Kidney tubule cell (primary cell): ENCODE measurements at places on chromosomes 4 and X.

DNA sequence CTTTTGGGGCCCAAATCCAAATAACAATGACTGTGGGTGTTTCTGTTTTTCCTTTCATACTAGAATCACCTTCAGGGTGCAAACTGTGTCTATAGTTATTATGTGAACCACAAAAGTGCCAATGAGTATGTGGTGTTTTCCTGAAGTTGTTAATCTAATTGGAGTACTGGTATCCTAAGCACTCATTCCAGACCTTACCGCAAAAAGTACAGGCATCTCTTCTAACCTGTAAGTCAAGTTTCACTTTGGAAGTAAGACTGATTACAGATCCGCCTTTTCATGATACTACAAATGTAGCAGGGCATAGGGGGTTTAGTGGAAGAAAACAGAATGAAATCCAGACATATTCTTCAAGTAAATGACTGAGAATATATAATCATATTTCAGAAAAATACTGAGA, 16.1 kb downstream of the COQ2 start:
- DNase-seq = no peak

GRCh38 chr4:27407616-27408015, 547.0 kb downstream of the STIM2 start:
- DNase-seq = no peak

DNA sequence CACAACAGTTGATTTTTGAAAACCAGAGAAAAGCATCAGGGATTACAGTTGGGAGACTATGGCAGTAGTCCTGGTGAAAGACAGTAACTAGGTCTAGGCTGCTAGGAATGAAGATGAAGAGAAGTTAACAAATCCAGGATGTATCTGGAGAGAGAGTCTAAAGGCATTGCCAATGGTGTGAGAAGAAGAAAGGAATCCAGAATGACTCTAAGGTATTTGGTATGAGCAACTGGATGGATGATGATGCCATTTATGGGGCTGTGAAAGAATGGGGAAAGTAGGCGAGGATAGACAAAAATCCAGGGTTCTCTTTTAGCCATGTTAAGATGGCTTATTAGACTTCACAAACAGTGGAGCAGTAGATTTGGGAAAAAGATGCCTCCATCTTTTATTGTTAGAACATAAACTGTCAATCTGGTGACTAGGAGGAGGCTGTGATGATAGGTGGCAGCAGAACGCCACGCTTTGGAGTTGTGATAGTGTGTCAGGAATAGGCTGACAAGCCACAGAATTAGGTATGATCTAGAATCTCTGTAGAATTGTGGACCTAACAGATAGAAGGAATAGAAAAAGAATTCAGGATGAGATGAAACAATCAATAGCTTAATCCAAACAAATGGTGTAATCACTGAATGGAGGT, 27.3 kb upstream of the JADE1 start:
- peak; percentile 49 for DNase-seq

DNA sequence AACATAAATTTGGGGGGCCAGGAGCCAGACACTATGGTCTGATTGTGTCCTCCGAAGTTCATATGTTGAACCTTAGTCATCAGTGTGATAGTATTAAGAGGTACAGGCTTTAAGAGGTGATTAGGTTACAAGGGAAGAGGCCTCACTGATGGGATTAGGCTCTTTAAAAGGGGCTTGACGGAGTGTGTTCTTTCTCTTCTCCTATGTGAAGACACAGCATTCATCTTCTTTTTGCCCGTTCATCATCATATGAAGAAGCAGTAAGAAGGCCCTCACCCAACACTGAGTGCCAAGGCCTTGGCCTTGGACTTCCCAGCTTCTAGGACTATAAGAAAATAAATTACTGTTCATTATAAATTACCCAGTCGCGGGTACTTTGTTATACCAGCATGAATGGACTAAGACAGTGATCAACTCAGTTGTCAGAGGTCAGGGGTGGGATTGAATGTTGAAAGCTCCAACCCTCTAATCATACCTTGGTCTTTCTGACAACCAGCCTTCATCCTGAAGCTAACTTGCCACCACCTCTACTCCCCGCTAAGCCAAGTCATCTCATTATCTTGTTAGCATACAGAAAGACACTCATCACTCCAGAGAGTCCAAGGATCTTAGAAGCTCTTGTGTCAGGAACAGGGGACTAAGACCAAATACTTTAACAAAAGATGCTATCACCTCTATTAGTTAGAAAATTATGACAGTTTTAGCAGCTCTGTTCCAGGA, 543.4 kb upstream of the DIPK2B start:
- DNase-seq = no peak

GRCh38 chrX:883588-883987, 253.0 kb downstream of the SHOX start:
- DNase-seq = no peak

DNA sequence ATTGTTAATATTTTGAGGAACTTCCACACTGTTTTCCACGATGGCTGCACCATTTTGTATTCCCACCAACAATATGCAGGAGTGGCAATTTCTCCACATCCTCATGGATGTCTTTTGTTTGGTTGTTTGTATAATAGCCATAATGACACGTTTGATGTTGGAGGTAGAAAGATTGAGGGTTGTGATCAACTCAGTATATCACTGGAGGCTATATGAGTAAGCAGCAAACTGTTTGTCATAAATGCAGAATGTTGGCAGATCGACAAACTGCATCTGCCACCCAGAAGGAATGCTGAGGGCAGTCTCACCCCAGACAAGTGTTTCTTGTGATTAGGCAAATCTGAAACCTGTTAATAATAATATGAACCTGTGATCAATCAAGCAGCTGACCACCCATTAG, 243.9 kb upstream of the WDFY3 start:
- peak; percentile 84 for DNase-seq

DNA sequence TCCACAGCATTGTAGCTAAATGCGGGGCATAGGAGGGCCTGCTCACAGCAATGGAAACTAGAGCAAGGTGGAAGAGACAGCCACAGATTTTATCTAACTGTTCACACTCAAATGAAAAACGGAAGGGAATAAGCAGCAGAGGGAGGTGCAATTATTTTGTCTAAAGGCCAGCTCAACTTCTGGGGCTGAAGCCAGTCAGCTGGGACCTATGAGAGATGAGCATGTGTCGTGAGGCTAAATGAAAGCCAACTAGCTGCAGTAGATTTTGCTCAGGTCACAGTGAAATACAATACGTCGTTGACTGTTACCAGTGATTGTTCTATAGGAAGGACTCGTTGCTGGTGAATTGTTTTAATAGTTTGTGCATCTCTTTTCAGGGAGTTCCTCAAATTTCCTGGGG, 26.4 kb upstream of the FGFBP2 start:
- DNase-seq = no peak
